Fibroblast of lung (primary cell): ENCODE measurements at places on chromosomes 3 and 15. TPM values are rescaled to one million over a fixed set of nuclear protein-coding genes. Genes with fewer than 3 reads are reported as not detected.

DNA sequence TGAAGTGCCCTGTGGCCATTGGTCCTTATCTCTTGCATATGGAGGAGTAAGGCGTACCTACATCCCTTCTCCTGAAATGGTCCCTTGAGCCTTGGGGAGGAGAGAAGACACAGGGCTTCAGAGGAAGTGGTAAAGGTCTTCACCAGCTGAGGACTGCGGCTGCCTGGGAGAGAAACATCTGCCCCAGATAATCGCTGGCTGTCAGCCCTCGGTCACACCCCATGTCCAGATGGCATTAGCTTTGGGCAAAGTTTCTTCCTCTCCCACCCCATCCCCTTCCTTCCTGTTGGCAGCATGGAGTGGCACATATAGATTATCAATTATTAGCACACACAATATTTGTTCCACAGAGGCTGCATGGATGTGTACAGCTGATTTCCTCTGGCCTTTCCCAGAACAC lies 61.6 kb downstream of the LRTM1 start:
- no peak for DNase-seq
- peaks cover 3% of the 10 kb centered on the region for H3K4me1 ChIP-seq
- no peak overlapping the region for H3K27ac ChIP-seq
- H3K36me3 ChIP-seq = no peaks in the 10 kb centered on the region
- H3K4me3 ChIP-seq = no peak overlapping the region

The GOLGA6B gene
- total RNA-seq = not detected in 2 replicates

GRCh38 chr3:18481946-18482548 lies 56.9 kb upstream of the SATB1 start:
- no peaks in the 10 kb centered on the region for H3K36me3 ChIP-seq
- H3K4me1 ChIP-seq = no peaks in the 10 kb centered on the region
- H3K27ac ChIP-seq = no peak overlapping the region
- no peak overlapping the region for H3K4me3 ChIP-seq
- no peak for DNase-seq
- H3K27me3 ChIP-seq = no peaks in the 10 kb centered on the region

- H3K27ac ChIP-seq = no peak overlapping the region
- no peak overlapping the region for H3K4me3 ChIP-seq
- no peak for DNase-seq
- no peaks in the 10 kb centered on the region for H3K36me3 ChIP-seq
- peaks cover 5% of the 10 kb centered on the region for H3K4me1 ChIP-seq
Observed at GRCh38 chr15:64634027-64634426, 141.4 kb downstream of the RBPMS2 start.

The CERS3 gene
- total RNA-seq = not detected in 2 replicates

GRCh38 chr3:37255990-37256308 lies 81.6 kb upstream of the LRRFIP2 start:
- no peak overlapping the region for H3K27ac ChIP-seq
- no peaks in the 10 kb centered on the region for H3K4me1 ChIP-seq
- DNase-seq = no peak
- no peaks in the 10 kb centered on the region for H3K27me3 ChIP-seq
- peaks cover 3% of the 10 kb centered on the region for H3K36me3 ChIP-seq

- H3K4me1 ChIP-seq = no peaks in the 10 kb centered on the region
- no peak for DNase-seq
- no peak overlapping the region for H3K27ac ChIP-seq
Observed at GRCh38 chr15:93086791-93087190, 2.2 kb downstream of the RGMA start.

The EFCC1 gene
- not detected in 2 replicates for total RNA-seq
